ENCODE measurements at places on chromosomes 2 and 18.

GRCh38 chr2:96970248-96970875 lies 16.0 kb downstream of the FAM178B start:
- DNase-seq = no peak

DNA sequence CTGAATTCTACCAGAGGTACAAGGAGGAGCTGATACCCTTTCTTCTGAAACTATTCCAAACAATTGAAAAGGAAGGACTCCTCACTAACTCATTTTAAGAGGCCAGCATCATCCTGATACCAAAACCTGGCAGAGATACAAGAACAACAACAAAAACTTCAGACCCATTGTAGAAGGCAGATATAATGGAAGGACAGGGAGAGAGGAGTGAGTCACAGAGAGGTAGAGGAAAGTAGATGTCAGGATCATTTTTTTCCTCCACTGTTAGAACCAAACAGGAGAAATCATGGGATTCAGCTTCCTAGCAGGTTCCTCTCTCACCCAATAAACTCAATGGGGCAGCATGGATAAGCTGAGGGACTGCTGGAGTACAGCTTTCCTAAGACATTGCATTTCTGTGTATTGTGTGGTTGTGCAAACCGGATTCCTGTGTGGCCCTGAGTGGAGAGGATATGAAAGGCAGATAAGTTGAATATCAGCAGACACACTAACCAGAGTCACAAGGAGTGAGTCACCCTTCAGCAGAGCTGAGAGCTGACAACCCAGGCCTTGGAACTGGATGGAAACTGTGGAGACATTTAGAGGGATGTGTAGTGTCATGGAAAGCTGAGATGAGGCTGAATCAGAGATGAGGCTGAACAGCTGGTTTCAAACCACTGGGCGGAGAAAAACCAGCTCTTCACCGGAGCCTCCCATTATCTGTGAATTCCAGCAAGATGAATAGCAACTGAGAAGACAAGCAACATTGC lies 60.9 kb upstream of the MMADHC start:
- DNase-seq = no peak

- no peak for DNase-seq
Measured at GRCh38 chr2:54979321-54980044, 70.8 kb downstream of the RTN4 start.

- DNase-seq = no peak
Measured at GRCh38 chr2:11245322-11245721, 90.1 kb downstream of the SLC66A3 start.

GRCh38 chr2:130327703-130328527 lies 14.8 kb upstream of the IMP4 start:
- no peak for DNase-seq
